ENCODE measurements at places on chromosomes 5 and 9.

- DNase-seq = no peak
Measured at GRCh38 chr9:136180586-136180985, 24.3 kb downstream of the LHX3 start.

DNA sequence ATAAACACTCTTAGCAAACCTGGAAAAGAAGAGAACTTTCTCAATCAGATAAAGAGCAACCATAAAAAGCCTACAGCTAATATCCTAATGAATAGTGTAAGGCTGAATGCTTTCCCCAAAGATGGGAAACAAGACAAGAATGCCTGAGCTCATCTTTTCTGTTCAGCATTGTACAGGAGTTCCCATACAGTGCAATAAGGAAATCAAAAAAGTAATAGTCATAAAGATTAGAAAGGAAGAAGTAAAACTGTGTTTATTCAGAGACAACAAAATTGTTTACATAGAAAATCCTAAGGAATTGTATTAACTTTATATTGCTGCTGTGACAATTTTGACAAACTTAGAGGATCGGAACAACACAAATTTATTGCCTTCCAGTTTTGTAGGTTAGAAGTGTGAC lies 330.7 kb upstream of the SLC24A2 start:
- no peak for DNase-seq

GRCh38 chr9:34442770-34443169 lies 15.6 kb downstream of the FAM219A start:
- DNase-seq = no peak

DNA sequence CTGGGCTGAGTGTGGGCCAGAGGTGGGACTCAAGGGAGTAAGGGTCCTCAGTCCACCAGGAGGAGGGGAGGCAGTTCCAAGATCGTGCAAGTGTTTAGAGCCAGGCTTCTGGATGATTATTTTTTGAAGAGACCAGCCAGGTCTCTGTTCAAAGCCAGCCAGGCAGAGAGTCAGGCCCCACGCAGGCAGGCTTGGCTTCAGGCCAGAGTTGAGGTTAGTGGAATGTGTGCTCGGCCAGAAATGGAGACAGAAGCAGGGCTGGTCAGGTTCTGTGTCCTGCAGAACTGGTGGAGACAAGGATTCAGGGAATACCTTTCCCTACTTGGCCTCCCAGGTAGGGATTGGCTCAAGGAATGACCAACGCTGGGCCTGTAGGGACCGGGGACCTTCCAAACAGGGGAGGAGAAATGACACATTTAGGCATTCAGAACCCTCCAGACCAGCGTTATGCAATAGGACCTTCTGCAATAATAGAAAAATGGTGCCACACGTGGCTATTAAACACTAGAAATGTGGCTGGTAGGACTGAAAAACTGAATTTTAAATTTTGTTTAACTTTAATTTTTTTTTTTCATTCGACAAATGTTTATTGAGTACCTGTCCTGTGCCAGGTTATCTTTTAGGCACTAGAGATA lies 106.2 kb downstream of the CMYA5 start:
- no peak for DNase-seq

- no peak for DNase-seq
Measured at GRCh38 chr5:120954255-120954654, 490.2 kb downstream of the PRR16 start.

- no peak for DNase-seq
Measured at GRCh38 chr9:129757045-129757444, 4.2 kb upstream of the PTGES start.

Measured in AML-193 (cell line).